Fibroblast of mammary gland (primary cell): ENCODE measurements at places on chromosomes 7 and 10.

- DNase-seq: no peak
These were observed 123.8 kb downstream of the TEX36 start for GRCh38 chr10:125559210-125559609.

DNA sequence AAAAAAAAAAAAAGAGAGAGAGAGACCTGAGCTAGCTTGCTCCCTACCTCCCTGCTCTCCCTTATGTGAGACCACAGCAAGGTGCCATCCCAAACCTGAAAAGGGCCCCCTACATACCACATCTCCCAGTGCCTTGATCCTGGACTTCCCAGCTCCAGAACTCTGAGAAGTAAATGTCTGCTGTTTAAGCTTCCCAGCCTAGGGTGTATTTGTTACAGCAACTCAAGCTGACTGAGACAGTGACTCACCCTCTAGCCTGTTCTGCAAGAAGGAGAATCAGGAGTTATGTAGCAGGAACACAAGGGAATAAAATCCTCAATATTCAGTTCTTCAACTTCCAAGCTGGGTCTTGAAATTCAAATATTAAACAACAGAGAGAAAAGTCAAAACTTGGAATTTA lies 52.1 kb upstream of the TMEM72 start:
- DNase-seq: peak; percentile 25

DNA sequence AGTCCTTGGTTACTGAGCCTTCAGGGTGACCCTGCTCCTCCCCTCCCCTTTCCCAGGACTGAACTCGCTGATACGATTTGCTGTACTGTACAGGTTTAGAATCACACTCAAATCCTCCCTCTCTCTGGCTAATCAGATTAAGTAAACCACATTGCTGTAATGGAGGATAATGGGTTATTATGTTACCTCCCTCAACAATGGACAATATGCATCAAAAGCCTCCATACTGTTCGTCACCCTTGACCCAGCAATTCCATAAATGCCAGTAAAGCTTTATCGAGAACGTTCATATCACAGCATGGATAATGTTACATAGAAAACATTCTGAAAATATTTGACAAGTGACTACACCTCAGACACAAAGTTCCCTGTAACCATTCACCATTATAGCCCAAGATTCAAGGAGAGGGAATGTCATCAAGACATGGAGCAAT lies 61.7 kb downstream of the FAM107B start:
- no peak for DNase-seq

GRCh38 chr7:584122-584465 lies 64.4 kb upstream of the PDGFA start:
- no peak for DNase-seq

GRCh38 chr10:5645944-5646617 lies 20.3 kb downstream of the ASB13 start:
- no peak for DNase-seq

- DNase-seq: no peak
These were observed 116.8 kb downstream of the LHPP start for GRCh38 chr10:124578231-124579010.

GRCh38 chr7:33821970-33822369 lies 83.4 kb upstream of the BMPER start:
- DNase-seq: peak; percentile 64

DNA sequence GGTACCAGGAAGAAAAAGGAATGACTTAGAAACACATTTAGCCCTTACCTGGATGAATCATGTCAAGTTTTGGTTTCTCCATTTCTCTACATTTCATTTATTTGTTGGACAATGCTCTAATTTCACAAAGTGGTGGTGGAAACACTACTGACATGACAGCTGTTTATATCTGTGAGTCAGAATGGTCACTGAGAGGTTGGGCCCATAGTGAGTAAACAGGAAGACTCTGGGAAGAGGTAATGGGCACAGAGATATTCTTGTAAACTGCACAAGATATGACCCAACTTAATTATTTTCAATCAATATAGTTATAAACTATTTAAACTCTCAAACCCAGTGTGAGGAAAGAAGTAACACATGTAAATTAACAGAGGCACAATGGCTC lies 176.3 kb upstream of the MEOX2 start:
- peak; percentile 26 for DNase-seq

GRCh38 chr10:23793577-23793976 lies 354.7 kb downstream of the OTUD1 start:
- no peak for DNase-seq
